ENCODE measurements at places on chromosomes 3 and 15. TPM values are rescaled to one million over a fixed set of nuclear protein-coding genes. Genes with fewer than 3 reads are reported as not detected.

ACKR2 gene
- total RNA-seq: 0.76 TPM

CFAP161 gene
- total RNA-seq: 0.18 TPM

DNA sequence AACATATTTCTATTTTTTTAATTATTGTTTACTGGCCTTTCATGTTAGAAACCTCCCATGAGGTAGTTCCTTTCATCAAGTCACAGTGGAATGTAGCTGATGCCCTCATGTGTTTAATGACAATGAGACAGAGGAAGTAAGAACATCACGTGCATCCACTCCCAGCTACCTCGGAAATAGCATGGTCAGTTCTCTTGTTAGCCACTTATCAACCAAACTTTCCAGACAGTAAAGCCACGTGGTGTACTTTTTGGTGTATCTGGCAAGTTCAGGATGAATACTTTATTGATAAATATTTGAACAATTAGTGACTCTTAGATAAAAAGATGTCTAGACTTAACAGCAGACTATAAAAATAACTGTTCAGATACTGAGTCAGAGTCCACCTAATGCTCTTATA, 781.7 kb downstream of the MECOM start:
- no peak for DNase-seq

GRCh38 chr3:184784731-184785500, 27.1 kb upstream of the VPS8 start:
- DNase-seq: no peak

- DNase-seq: no peak
Observed at GRCh38 chr3:79767194-79767904, 449 bp downstream of the ROBO1 start.

Measured in activated B cell treated with CpG ODN at 0.5 μM for 24 hours (primary cell).